Stimulated activated CD4-positive, alpha-beta T cell treated with anti-CD3 and anti-CD28 coated beads, TNF-alpha, amount 100 ng/mL, for 48 hours (primary cell): ENCODE measurements at places on chromosomes 16 and 17.

DNA sequence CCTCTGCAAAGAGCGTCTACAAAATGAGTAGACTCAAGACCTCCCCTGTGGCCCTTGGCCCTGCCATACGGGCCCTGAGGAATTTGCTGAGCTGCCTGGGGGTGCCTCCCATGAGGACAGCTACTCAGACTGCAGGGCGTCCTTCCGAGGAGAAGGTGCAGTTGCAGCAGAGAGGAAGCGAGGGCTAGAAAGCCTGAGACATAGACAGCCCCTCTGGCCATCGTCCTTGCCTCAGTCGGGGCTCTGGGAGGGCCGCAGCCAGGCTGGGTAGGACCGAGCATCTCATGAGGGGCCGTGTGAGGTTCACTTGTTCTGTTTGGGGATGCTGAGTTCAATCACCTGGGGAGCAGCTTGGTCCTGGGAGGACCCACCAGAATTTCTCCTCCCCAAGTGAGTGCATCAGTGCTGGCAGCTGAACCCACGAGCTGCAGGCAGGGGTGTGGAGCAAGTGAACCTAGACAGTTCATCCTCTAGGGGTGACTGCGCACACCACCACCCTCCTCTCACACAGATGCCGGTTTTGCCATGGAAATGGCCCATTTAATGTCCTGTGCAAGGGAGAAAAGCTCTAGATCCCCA lies 20.3 kb downstream of the RAB11FIP4 start:
- no peak for DNase-seq

DNA sequence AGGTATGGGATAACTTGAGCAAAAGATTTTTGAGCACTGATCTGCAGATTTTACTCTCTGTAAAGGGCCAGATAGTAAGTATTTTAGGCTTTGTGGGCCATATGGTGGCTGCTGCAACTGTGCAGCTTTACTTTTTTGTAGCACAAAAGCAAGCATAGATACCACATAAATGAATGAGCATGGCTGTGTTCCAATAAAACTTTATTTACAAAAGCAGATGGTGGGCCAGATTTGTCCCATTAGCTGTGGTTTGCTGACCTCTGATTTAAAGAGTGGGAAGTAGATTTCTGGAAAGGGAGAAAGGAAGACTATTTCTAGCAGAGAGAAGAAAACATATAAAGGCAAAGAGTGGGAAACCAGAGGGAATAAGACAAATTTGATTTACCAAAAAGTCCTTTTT lies 298.5 kb upstream of the HSBP1 start:
- DNase-seq, result no peak

GRCh38 chr17:74957935-74958740 lies 14.4 kb downstream of the HID1 start:
- DNase-seq, result peak; percentile 66

GRCh38 chr16:386641-387156 lies 4.9 kb upstream of the PGAP6 start:
- no peak for DNase-seq

- DNase-seq, result no peak
Observed at GRCh38 chr17:40419559-40420331, 2.0 kb upstream of the TOP2A start.
